ENCODE measurements at places on chromosomes 1 and 21.

- peaks cover 62% of the 10 kb centered on the region for H3K36me3 ChIP-seq
- H3K4me3 ChIP-seq, result no peak overlapping the region
Observed at GRCh38 chr1:11831945-11832725, 15.4 kb downstream of the NPPA start.

- no peak overlapping the region for H3K4me3 ChIP-seq
- H3K27me3 ChIP-seq, result no peaks in the 10 kb centered on the region
- H3K36me3 ChIP-seq, result peaks cover 5% of the 10 kb centered on the region
- H3K4me1 ChIP-seq, result peaks cover 26% of the 10 kb centered on the region
Observed at GRCh38 chr1:113804421-113805255, 7.6 kb downstream of the RSBN1 start.

DNA sequence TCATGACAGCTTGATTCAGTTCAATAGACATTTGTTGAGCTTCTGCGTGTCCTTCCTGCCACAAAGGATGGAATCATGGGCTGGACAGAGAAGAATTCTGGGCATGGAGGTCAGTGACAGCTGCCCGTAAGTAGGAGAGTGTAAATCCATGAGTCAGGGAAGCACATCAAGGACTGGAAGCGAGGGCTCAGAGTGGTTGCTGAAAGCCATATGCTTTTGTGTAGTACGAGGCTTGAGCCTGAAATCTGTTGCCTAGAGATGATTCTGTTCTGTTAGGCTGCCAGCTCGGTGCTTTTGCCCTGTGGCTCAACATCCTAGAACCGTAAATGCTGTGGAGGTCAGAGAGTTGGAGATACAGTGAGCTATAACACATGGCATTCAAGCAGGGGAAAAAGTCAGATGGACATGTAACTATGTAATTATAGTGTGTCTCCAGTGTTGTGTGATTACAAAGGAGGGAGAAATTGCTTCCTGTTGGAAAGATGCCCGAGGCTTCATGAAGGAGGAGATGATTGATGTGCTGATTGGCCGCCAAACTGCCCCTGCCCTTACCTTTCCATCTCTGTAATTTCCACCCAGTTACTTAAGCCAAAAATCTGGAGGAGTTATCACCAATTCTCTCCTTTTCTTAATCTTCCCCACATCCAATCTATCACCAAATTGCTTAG lies 92.8 kb upstream of the CACNA1E start:
- no peaks in the 10 kb centered on the region for H3K36me3 ChIP-seq
- H3K27ac ChIP-seq, result no peak overlapping the region
- DNase-seq, result no peak
- H3K4me3 ChIP-seq, result no peak overlapping the region
- peaks cover 48% of the 10 kb centered on the region for H3K4me1 ChIP-seq
- H3K27me3 ChIP-seq, result no peaks in the 10 kb centered on the region

DNA sequence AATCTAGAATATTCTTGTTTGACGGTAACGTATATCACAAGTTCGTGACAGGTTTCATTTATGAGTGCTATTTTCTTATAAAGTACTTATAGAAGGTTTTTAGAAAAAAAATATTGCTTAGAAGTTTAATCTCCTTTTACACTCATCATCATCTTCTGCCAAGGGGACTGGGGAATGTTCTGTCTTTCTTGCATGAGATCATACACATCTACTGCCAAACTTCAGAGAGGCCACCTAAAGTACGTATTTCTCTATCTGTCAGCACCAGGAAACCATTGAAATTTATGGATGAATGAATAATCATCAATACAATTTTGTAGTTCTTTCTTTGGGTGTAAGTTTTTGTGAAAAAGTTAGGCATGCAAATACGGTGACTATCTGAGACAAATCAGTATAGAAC lies 245.8 kb downstream of the SPATA17 start:
- no peak overlapping the region for H3K4me3 ChIP-seq
- no peaks in the 10 kb centered on the region for H3K36me3 ChIP-seq
- H3K4me1 ChIP-seq, result no peaks in the 10 kb centered on the region
- DNase-seq, result no peak

DNA sequence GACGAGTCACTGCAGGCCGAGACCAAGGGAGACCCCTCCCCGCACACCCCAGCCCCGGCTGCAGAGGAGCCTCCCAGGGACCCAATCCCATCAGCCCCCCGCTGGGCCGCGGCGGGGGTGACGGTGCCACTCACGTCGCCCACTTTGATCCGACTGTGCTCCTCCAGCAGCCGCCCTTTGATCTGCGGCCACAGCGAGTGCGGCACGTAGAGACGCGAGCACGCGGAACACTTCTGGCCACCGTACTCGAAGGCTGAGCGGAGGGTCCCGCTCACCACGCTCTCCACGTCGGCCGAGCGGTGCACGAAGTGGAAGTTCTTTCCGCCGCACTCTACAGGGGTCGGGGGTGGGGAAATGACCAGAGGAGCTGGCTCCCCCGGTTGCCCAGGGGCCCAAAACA lies 17.8 kb upstream of the TAS1R2 start:
- no peaks in the 10 kb centered on the region for H3K27me3 ChIP-seq
- no peaks in the 10 kb centered on the region for H3K36me3 ChIP-seq
- no peak for DNase-seq
- no peak overlapping the region for H3K4me3 ChIP-seq
- H3K4me1 ChIP-seq, result no peaks in the 10 kb centered on the region

- no peak overlapping the region for H3K27ac ChIP-seq
- H3K4me3 ChIP-seq, result no peak overlapping the region
- peaks cover 31% of the 10 kb centered on the region for H3K27me3 ChIP-seq
- no peaks in the 10 kb centered on the region for H3K36me3 ChIP-seq
- no peak for DNase-seq
- peaks cover 8% of the 10 kb centered on the region for H3K4me1 ChIP-seq
Observed at GRCh38 chr1:3073489-3074296, 4.7 kb downstream of the PRDM16 start.
